Naive B cell (primary cell): ENCODE measurements at places on chromosomes 6 and 20.

GRCh38 chr6:153927867-153928266, 111.2 kb upstream of the OPRM1 start:
- DNase-seq, result no peak

DNA sequence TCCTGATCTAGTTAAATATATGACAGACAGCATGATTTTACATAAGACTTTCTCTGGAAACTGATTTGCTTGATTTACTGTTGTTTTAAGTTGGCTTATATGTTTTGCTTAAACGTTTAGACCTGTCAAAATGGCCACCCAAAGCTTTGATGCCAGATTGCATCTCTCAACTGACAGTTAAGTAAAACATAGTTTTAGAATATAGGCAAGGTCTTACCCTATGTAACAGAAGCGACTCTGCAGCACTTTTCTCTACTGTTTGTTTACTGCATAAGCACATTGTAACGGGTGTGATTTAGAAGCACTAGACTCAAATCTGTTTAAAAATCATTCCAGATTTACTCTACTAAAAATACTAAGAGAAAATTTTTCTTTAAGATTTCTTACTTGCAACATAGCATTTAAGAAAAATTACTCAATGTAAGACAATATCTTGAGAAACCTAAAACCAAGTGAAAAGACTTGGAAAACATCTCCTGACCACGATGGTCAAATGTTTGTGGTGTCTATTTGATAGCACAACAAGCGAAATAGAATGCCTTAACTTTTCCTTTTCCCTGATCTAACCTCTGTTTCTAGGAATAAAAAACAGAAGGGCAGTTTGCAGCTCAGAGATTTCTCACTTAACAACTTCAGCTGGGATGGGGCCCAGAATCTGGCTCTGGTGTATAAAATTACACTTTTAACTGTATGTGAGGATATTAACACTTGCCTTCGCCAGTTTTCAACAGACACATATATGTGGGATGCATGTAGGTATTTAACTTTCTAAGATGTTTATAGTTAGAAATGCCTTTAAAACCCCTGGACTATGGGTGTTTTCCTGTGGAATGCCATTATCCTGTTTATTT, 47.4 kb downstream of the AIG1 start:
- DNase-seq, result no peak

- DNase-seq, result no peak
Observed at GRCh38 chr6:164167873-164168405, 753.4 kb downstream of the QKI start.

DNA sequence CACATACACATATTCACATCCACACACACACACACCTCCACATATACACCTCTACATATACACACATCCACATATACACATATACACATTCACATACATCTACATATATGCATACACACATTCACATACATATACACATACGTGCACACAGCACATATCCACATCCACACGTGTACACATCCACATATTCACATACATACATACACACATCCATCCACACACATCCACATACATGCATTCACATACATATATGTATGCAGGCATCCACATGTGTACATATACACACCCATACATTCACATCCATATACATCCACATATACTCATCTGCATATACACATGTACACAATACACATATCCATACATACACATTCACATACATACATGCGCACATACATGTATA, 25.6 kb upstream of the NKX2-2 start:
- no peak for DNase-seq

DNA sequence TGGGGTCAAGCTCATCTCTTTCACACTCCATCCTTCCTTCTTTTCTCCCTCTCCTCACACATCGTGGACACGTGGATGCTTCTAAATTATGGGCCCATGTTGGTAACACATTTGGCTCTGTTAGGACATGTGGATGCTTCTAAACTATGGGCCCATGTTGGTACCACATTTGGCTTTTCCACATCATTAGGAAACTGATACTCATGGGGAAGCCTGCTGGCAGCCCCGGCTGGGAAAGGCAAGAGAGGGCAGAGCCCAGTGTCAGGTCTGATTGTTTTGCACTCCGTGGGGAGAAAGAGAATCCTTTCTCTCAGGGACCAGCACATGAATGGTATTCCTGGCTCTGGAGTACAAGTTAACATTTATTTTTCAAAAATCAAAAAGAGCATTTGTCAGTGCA, 4.0 kb upstream of the CST1 start:
- DNase-seq, result no peak

DNA sequence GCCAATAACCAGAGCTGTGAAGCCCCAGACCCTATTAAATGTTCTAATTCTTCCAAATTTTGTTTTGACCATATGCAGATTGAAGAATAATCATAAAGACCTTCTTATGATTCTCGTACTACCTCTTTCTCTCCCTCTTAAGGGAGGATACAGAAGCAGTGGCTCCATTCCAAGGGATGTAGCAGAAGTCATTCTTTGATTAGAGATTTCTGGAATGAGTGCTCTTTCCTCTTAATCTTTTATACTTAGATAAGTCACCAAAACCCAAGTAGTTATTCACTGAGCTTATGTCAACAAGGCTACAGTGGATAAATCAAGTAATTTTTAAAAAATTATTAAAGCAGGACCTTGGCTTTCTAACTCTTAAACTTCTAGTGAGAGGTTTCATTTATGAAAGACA, 266.0 kb upstream of the STXBP5 start:
- no peak for DNase-seq

DNA sequence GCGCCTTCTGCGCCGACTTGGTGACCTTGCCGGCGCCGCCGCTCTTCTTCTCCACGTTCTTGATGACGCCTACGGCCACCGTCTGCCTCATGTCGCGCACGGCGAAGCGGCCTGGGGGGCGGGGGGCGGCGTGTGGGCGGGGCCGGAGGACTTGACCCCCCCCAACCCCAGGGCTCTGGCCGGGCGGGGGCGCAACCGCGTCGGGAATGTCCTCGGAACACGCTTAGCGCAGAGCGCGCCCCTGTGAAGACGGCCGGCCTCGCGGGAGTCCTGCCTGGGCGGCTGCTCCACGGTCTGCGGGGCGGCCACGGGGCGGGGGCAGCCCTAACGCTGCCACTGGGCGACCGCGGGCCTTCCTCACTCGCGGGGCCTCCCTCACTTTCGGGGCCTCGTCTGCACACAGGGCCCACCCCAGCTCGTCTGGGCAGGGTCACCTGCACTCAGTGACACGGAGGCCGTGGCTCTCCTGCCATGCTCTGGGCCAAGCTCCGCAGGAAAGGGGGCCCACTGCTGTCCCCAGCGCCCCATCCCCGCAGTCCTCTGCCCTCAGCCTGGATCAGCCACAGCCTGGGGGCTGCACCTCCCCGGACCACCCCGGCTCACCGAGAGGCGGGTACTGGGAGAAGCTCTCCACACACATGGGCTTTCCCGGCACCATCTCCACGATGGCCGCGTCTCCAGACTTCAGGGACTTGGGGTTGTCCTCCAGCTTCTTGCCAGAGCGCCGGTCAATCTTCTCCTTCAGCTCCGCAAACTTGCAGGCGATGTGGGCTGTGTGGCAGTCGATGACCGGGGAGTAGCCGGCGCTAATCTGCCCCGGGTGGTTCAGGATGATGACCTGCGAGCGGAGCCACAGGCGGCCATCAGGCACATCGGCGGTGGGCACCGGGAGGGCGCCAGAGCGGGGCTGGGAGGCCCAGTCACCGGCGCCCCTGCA, 10.3 kb downstream of the EEF1A2 start:
- no peak for DNase-seq

- DNase-seq, result no peak
Observed at GRCh38 chr20:14758356-14758755, 420.9 kb upstream of the FLRT3 start.

- DNase-seq, result peak; percentile 38
Observed at GRCh38 chr20:51624157-51624731, 81.7 kb upstream of the NFATC2 start.

DNA sequence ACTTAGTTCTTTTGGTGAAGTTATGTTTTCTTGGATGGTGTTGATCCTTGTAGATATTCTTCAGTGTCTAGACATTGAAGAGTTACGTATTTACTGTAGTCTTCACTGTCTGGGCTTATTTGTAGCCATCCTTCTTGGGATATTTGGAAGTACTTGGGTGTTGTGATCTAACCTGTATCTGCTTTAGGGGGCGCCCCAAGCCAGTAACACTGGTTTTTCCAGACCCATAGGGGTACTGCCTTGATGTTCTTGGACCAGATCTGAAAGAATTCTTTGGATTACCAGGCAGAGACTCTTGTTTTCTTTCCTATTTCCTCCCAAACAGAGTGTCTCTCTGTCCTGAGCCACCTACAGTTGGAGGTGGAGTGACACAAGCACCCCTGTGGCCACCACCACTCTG, 309.1 kb upstream of the IMPG1 start:
- DNase-seq, result no peak

DNA sequence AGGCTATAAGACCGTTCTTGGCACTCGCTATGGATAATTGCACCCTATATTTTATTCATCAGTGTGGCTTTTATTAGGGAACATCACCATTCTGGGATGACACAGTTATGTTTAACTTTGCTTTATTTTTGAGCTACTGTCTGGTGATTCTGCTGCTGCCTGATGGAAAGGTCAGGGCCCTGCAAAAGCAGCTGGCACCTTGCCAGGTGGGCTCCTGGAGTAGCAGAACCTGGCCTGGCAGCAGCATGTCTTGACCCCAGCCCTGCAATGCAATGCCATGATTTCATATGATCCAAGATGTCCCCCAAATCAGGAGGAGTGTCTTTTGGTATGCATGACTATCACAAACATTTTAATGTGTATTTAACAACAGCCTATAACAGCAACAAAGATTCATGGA, 228.4 kb upstream of the RSPO3 start:
- DNase-seq, result no peak

DNA sequence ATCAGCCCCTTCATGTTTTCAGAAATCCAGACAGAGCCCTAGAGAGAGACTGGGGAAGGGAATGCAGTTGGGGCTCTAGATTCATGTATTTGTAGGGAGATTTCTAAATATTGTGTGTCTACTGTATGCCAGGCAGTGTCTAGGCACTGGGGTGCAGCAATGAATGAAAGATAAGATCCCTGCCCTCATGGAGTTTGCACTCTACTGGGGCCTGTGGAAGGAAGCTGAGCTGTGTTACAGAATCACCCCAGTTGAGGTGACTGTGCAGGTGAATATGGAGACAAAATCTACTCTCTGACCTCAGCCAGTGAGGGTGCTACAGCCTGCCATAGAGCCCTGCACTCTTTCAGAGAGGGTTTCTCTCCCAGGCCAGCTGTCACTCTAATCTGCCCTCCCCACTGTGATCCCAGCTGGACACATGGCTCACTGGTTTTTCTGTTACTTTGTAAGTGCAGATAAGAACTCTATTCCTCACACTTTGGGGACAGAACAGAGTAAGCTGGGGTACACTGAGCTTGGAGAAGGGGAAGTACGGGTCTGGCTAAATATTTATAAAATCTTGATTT, 69.2 kb upstream of the E2F3 start:
- DNase-seq, result no peak

- no peak for DNase-seq
Observed at GRCh38 chr6:160967833-160968232, 23.7 kb upstream of the MAP3K4 start.

GRCh38 chr6:126312013-126312665, 27.8 kb upstream of the CENPW start:
- no peak for DNase-seq

- no peak for DNase-seq
Observed at GRCh38 chr20:20490673-20491072, 122.8 kb downstream of the INSM1 start.

GRCh38 chr20:36441416-36441815, 99.9 kb upstream of the MYL9 start:
- DNase-seq, result no peak

DNA sequence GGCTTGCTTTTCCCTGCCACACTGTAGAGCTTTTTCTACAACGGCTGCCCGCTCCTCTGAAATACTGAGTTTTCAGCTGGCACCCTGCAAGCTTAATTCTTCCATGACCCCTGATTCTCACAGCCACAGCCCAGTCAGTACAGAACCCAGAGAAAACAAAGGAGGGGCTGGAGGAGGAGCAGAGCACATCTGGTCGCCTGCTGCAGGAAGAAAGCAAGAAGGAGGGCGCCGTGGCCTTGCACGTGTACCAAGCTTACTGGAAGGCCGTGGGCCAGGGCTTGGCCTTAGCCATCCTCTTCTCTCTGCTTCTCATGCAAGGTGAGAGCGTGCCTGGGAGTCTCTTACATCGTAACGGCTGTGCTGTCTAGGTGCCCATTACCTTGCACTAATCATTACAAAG, 11.3 kb downstream of the DLK2 start:
- no peak for DNase-seq

- no peak for DNase-seq
Observed at GRCh38 chr6:76165471-76166221, 93.2 kb upstream of the IMPG1 start.

GRCh38 chr6:112231164-112231563, 23.2 kb downstream of the LAMA4 start:
- no peak for DNase-seq

GRCh38 chr20:38275815-38276550, 15.4 kb upstream of the KIAA1755 start:
- no peak for DNase-seq

- DNase-seq, result peak; percentile 77
Observed at GRCh38 chr6:7112741-7113313, 5.1 kb downstream of the RREB1 start.

- DNase-seq, result no peak
Observed at GRCh38 chr6:126944512-126944911, 174.0 kb upstream of the RSPO3 start.

DNA sequence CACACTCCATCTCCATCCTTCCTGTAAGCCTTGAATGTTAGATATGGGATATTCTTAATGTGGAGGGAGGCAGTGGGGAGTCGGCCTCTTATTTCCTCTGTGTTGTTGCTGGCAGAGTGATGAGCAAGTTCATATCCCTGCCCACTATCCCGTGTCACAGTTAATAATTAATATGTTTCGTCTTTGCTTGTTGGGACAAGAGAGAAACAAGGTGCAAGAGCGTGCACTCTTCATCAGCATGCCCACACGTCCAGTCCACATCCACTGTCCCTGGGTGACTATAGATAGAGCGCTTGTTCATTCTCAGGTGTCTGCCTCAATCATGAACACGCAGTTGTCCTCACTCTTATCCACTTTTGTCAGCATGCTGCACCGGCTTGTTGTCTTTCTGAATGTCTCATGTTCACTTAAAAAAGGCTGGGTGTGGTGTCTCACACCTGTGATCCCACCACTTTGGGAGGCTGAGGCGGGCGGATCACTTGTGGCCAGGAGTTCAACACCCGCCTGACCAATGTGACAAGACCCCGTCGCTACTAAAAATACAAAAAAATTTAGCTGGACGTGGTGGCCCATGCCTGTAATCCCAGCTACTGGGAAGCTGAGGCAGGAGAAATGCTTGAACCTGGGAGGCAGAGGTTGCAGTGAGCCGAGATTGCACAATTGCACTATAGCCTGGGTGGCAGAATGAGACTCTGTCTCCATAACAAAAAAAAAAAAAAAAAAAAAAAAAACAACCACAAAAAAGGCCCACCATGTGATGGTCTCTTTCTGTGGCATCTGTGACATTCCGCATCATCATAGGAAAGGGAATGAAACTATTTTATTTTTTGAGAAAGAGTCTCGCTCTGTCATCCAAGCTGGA, 34.2 kb downstream of the PPP1R3G start:
- no peak for DNase-seq

DNA sequence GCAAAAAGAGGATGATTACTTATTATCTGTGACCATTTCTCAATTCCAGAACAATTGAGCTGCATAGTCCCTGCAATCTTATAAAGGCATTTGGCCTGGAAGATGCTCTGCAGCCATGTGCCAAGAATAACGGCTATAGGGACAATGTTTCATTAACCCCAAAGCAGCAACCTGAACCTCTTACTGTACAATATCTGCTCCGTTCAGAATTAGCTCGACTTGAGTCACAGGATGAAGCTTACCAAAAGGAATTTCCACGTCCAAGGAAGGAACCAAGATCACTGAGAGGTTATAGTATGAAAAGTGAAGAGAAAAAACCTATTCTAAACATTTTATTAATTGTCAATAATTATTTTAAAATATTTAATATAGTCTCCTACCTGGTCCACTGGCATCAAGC, 167.3 kb upstream of the GMDS start:
- DNase-seq, result no peak
